ENCODE measurements at places on chromosomes 7 and 10.

DNA sequence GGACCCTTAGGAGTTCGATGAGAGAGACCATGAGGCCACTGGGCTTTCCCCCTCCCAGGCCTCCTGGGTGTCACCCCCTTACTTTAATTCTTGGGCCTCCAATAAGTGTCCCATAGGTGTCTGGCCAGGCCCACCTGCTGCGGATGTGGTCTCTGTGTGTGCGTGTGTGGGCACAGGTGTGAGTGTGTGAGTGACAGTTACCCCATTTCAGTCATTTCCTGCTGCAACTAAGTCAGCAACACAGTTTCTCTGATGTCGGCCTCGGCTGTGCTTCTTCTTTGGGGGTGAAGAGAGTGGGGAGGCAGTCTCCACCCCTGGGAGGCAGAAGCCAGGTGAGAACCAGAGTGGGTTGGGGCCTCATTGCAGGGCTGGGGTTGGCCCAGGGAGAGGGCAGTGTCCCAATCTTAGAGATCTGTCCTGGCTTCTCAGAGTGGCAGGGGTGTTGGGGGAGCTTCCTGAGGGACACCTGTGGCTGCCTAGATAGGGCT is 1.5 kb downstream of the PVRIG start:
- DNase-seq, result no peak

GRCh38 chr7:143381427-143382125 is 431 bp downstream of the ZYX start:
- DNase-seq, result peak; percentile 74

- DNase-seq, result no peak
Observed at GRCh38 chr10:85606401-85606800, 760.2 kb downstream of the GRID1 start.

- no peak for DNase-seq
Observed at GRCh38 chr10:89217057-89217990, 10.2 kb upstream of the CH25H start.

- DNase-seq, result no peak
Observed at GRCh38 chr7:135199439-135199838, 11.9 kb downstream of the WDR91 start.

Measured in fibroblast of skin of left biceps (primary cell).